ENCODE measurements at places on chromosomes 5 and 9. TPM values are rescaled to one million over a fixed set of nuclear protein-coding genes. Genes with fewer than 3 reads are reported as not detected.

DNA sequence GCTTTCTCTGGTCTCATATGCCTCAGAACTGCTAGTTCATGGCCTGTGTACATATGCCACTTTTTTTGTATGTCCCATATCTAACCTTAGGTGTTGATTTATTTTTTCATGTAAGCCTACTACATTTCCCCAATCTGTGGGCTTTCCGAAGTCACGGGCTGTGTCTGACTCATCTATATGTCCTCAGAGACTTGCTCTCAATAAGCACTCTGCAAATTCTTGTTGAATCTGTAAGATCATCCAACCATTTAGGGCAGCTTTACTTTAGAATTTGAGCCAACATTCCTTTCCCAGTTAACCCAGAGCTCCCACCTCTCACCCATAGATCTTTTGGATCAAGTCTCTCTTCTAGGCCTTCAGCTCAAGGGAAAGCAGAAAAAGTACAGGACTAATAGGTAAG, 263.4 kb downstream of the SEC61B start:
- no peak for DNase-seq

- no peak for DNase-seq
These were observed 14.1 kb downstream of the UGT3A2 start for GRCh38 chr5:36052538-36052937.

- no peak for DNase-seq
These were observed 206.3 kb upstream of the GDNF start for GRCh38 chr5:38046103-38046502.

GRCh38 chr9:105421154-105421553, 26.7 kb upstream of the FSD1L start:
- no peak for DNase-seq

The TRAF1 gene
- total RNA-seq, result 0.42 TPM

Data from liver (tissue), 10 donors.